ENCODE measurements at places on chromosomes 5 and 9. TPM values are rescaled to one million over a fixed set of nuclear protein-coding genes. Genes with fewer than 3 reads are reported as not detected.

GRCh38 chr5:158139161-158139560 lies 280.2 kb upstream of the CLINT1 start:
- no peak overlapping the region for H3K4me3 ChIP-seq
- peak overlapping the region; percentile 3 for H3K27ac ChIP-seq
- peaks cover 21% of the 10 kb centered on the region for H3K4me1 ChIP-seq

- H3K36me3 ChIP-seq = no peaks in the 10 kb centered on the region
- no peak overlapping the region for H3K4me3 ChIP-seq
- H3K27me3 ChIP-seq = no peaks in the 10 kb centered on the region
- H3K27ac ChIP-seq = no peak overlapping the region
Observed at GRCh38 chr5:149313151-149313841, 32.0 kb upstream of the GRPEL2 start.

GRCh38 chr5:150108711-150109514 lies 22.6 kb upstream of the CSF1R start:
- no peak overlapping the region for H3K4me3 ChIP-seq
- H3K27me3 ChIP-seq = no peaks in the 10 kb centered on the region
- DNase-seq = no peak
- H3K27ac ChIP-seq = no peak overlapping the region

The CDH9 gene
- not detected for total RNA-seq

GRCh38 chr5:53936481-53937352 lies 373.7 kb downstream of the ARL15 start:
- H3K27ac ChIP-seq = no peak overlapping the region
- no peaks in the 10 kb centered on the region for H3K36me3 ChIP-seq
- H3K27me3 ChIP-seq = no peaks in the 10 kb centered on the region
- no peak overlapping the region for H3K4me3 ChIP-seq

- no peak for DNase-seq
- no peak overlapping the region for H3K4me3 ChIP-seq
- H3K4me1 ChIP-seq = peaks cover 28% of the 10 kb centered on the region
- peak overlapping the region; percentile 61 for H3K27ac ChIP-seq
- H3K27me3 ChIP-seq = no peaks in the 10 kb centered on the region
- H3K36me3 ChIP-seq = no peaks in the 10 kb centered on the region
Observed at GRCh38 chr5:126450346-126450745, 27.1 kb downstream of the GRAMD2B start.

The CCDC192 gene
- not detected for total RNA-seq

DNA sequence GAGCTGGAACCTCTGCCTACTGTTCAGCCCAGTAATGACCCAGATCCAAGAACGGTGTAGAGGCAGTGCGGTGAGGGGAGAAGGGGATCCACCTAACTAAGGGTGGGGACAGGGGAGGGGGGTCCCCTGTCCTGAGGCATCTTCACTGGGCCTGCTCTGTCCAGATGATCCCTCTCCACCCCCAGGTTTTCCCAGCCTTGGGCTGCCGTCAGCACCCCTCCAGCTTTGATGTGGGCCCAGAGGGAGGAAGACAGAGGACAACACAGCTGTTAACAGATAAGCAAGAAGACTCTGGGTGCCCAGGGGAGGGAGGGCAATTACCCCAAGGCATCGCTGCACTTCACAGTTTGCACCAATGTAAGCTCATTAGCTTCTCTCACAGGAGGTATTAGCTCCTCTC lies 19.3 kb downstream of the BICD2 start:
- no peak overlapping the region for H3K27ac ChIP-seq
- no peaks in the 10 kb centered on the region for H3K27me3 ChIP-seq
- H3K4me3 ChIP-seq = no peak overlapping the region

GRCh38 chr5:107781451-107781850 lies 110.7 kb upstream of the EFNA5 start:
- H3K27me3 ChIP-seq = no peaks in the 10 kb centered on the region
- no peaks in the 10 kb centered on the region for H3K36me3 ChIP-seq
- H3K4me1 ChIP-seq = no peaks in the 10 kb centered on the region
- no peak overlapping the region for H3K4me3 ChIP-seq

DNA sequence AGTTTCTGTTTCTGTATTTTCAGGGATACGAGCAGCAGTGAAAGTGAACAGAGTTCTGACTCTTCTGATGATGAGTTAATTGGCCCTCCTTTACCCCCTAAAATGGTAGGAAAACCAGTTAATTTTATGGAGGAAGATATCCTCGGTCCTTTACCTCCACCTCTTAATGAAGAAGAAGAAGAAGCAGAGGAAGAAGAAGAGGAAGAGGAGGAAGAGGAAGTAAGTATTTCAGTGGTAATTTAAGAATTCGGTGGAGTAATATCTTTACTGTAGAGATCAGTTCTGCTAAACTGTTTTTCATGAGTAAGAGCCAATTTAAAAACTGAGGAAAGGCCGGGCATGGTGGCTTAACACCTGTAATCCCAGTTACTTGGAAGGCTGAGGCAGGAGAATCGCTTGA lies 17.2 kb downstream of the WDR70 start:
- H3K27me3 ChIP-seq = no peaks in the 10 kb centered on the region
- no peak for DNase-seq
- H3K4me3 ChIP-seq = no peak overlapping the region
- H3K36me3 ChIP-seq = peaks cover 20% of the 10 kb centered on the region
- no peaks in the 10 kb centered on the region for H3K4me1 ChIP-seq

DNA sequence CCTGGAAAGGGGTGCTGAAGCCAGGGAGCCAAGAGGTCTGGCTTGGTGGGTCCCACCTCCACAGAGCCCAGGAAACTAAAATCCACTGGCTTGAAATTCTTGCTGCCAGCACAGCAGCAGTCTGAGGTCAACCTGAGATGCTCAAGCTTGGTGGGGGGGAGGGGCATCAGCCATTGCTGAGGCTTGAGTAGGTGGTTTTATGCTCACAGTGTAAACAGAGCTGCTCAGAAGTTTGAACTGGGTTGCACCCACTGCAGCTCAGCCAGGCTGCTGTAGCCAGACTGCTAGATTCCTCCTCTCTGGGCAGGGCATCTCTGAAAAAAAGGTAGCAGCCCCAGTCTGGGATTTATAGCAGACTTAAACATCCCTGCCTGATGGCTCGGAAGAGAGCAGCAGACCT lies 55.5 kb upstream of the FBXL17 start:
- H3K27me3 ChIP-seq = no peaks in the 10 kb centered on the region
- H3K4me1 ChIP-seq = no peaks in the 10 kb centered on the region
- DNase-seq = no peak
- no peak overlapping the region for H3K4me3 ChIP-seq

- peak overlapping the region; percentile 77 for H3K27ac ChIP-seq
- no peaks in the 10 kb centered on the region for H3K27me3 ChIP-seq
- H3K4me1 ChIP-seq = peaks cover 46% of the 10 kb centered on the region
- no peak overlapping the region for H3K4me3 ChIP-seq
- no peak for DNase-seq
Observed at GRCh38 chr9:36153746-36154145, 15.4 kb upstream of the CCIN start.

DNA sequence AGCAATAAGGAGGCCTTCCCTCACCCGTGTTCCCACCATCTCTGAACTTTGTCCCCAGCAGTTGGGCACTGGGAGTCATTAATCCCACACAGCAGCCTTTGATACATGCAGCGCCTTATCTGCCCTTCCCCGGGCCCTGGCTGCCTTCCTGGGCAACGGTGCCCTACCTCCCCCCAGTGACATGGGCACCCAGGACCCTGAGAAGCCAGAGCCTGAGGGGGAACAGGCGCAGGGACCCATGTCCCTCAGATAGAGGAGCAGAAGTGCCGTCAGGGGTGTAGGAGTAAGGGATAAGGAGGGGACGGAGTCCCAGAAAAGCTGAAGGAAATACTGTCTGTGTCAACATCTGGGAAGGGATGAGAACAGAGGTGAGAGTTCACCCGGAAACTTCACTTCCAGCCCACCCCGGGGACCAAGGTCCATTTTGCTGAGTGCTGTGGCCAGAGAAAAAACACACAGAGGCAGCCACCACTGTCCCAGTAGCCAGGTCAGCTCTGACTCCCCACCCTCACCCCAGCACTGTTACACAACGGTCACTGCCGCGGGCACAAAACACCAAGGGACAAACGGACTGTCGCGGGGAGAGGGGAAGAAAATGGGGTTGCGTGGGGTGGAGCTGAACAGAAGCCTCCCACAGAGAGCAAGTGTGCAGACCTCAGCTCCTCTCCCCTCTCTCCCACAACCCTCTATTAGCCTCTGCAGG lies 3.8 kb downstream of the PCDH1 start:
- H3K27ac ChIP-seq = no peak overlapping the region
- peaks cover 28% of the 10 kb centered on the region for H3K27me3 ChIP-seq
- H3K36me3 ChIP-seq = no peaks in the 10 kb centered on the region
- peaks cover 28% of the 10 kb centered on the region for H3K4me1 ChIP-seq

- DNase-seq = peak; percentile 63
- H3K36me3 ChIP-seq = no peaks in the 10 kb centered on the region
Observed at GRCh38 chr5:136022965-136023364, 5.8 kb upstream of the TGFBI start.

The MCIDAS gene
- total RNA-seq = not detected

Measured in astrocyte (in vitro differentiated cells and primary cell).